ENCODE measurements at places on chromosomes 12 and 14.
A peak's percentile ranks its signal among the peaks of the same experiment; 100 is the strongest.

DNA sequence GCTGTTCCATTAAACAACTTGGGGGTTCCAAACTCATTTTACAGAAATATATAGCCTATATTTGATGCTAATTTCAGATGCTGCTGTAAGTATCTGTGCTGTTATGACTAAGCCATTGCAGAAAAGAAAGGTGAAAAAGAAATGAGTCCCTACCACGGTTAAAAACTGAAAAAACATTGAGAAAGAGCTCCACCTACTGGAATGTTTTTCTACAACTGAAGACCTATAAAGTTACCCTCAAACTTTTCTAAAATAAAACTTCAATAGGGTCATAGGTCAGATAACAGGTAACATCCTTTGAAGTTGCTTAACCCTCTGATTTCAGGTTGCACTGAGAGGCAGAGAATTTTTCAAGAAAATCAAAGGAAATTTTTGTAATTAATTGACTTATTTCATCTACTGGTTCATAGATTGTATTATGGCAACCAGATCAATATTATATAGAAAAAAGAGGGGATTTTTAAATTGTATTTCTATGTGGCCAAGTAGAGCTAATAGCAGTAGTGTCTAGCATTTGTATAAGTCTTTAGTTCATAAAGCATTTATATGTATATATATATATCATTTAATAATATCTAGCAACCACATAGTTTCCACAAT is 279.9 kb downstream of the RPS29 start:
- DNase-seq: no peak

- DNase-seq: no peak
Measured at GRCh38 chr14:86321151-86321550, 791.2 kb downstream of the FLRT2 start.

- DNase-seq: no peak
Measured at GRCh38 chr14:99520571-99521081, 39.4 kb downstream of the CCNK start.

- DNase-seq: no peak
Measured at GRCh38 chr14:35248476-35248788, 43.8 kb upstream of the PSMA6 start.

GRCh38 chr14:29310757-29311156 is 544.2 kb downstream of the FOXG1 start:
- DNase-seq: no peak

DNA sequence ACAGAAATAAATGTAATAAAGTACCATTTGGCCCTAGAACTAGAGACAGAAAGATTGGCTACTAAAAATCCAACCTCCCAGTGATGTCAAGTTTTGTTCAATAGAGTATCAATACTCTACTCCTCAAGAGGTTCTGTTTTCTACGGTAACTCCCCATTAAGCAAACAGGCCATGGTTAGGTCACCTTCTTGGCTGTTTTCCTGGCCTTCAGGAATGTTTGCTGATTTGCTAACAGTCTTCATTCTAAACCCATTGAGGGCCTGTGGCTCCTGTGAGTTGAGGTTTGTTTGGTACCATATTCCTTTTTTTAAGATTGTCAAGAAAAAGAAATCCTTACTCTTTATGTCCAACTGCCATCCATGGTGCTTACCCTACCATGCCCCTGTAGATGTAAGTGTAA is 1022.0 kb upstream of the TMEM132C start:
- DNase-seq: no peak

DNA sequence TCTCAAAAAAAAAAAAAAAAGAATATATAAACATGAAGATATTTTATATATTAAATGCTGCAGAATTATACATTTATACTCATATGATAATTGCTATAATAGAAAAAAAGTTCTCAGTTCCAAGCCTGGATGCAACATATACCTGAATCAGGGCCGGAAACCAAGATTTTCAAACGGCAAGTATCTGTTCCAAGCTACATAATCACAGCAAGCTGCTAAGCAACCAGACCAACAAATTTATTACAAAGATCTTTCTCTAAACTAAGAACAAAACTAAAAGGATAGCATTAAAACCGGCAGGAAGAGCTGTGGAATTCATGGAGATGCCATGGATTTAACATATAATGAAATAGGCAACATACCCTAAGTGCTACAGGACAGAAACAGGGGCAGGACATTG is 7.1 kb downstream of the RACGAP1 start:
- DNase-seq: no peak

- DNase-seq: no peak
Measured at GRCh38 chr14:64698903-64699302, 5.3 kb upstream of the PLEKHG3 start.

GRCh38 chr12:123895451-123895850 is 77.2 kb downstream of the CCDC92 start:
- no peak for DNase-seq

DNA sequence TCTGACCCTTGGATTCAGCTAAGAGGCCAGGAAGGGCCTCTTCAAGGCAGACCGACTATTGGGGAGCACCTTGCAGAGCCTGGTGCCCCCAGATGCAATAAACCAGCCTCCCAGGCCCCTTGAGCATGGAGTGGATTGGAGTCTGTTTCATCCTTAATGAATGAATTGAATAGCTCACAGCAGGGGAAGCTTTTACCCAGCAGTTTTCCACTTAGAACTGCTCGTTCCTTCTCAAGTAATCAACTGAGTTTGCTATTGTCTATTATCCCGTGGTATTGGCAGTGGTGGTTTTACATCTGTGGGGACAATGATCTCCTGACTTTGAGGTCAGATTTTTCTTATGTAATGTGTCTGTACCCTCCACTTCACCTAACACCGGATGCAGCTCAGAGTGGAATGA is 197.6 kb downstream of the AACS start:
- DNase-seq: no peak

GRCh38 chr12:28489246-28489645 is 299.0 kb downstream of the CCDC91 start:
- DNase-seq: no peak

DNA sequence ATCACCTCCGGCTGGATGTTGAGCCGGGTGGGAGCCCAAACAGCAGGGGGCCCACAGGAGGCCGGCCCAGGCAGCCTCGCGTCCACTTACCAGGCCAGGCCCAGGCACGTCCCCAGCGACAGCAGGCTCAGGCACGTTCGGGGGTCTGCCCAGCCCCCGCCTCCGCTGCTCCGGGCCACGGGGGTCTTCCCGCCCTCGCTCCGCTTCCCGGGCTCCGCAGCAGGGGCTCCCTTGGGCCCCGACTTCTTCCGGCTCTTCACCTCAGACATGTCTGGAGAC is 216 bp downstream of the IKBIP start:
- no peak for DNase-seq

- DNase-seq: peak; percentile 38
Measured at GRCh38 chr12:52582971-52583456, 9.4 kb upstream of the KRT74 start.

DNA sequence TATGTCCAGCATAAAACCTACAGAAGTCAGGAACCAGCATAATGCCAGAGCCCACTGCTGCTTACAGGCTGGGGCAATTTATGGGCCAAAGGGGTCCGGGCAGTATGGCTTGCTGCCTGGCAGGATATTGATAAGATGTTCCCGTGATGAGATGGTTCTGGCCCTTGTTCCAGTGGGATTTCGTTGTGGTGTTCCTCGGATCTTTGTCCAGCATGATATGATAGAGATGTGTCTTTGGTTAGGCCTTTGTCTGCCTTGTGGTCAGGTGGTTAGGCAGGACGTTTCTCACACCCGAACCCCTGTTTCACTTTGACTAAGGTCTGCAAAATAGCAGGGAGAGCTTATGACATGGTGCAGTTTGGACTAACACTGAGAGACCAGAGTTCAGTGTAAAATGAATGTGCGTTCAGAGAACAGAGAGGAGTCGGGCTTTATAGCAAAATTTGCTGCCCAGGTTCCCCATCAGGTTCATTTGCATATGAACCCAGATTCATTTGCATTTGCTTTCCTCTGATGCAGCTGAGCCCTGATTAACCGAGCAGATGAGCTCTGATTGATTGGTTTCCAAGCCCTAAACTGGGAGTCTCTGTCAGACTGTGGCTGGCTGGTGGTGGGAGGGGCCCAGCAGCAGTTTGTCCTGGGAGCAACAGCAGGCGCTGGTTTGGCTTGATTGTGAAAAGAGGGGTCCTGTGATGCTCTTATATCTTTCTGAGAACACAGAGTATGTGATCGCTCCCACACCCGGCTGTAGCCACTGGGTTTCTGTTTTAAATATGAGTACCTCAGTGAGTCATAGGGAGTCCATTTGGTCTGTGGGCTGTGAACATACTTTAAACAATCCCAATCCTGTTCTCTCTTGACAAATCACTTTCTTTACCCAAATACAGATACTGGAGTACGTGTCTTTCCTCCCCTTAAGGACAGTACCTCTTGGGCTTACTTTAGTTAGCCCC is 156.3 kb upstream of the PZP start:
- DNase-seq: peak; percentile 46

DNA sequence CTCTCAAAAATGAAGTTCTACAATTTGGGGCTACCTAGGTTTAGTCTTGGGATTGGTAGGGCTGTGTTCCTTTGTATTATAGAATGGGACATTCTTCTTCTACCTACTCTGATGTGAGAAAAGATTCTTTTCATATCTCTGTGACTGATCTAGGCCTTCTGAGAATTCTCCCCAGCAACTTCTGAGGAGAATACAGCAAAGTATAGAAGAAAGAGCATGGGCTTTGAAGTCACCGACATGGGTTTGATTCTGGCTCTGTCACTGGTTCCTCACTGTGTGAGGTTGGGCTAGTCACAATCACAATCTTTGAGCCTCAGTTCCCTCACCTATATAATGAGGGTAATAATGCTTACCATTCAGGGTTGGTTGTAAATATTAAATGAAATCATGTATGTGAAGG is 5.0 kb downstream of the ATN1 start:
- DNase-seq: no peak

GRCh38 chr14:69152181-69152901 is 578 bp downstream of the DCAF5 start:
- no peak for DNase-seq

GRCh38 chr12:128942960-128943477 is 89.7 kb downstream of the GLT1D1 start:
- no peak for DNase-seq

DNA sequence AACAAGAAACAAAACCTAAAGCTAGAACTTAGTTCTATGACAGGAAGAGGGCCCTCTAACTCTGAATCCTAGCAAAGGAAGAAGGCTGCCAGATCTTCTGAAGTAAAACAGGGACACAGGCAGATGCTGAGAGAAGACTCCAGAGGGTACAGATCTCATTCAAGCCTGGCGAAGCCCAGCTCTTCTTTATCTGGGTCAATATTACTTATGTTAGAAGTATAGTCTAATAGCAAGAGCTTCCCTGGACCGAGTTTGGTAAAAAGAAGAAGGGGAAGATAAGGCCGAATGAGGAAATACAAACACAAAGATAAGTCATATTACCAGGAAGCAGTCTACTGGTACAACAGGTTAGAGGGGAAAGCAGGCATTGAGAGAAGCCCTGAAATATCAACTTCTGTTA is 79.9 kb upstream of the CCDC91 start:
- DNase-seq: no peak

DNA sequence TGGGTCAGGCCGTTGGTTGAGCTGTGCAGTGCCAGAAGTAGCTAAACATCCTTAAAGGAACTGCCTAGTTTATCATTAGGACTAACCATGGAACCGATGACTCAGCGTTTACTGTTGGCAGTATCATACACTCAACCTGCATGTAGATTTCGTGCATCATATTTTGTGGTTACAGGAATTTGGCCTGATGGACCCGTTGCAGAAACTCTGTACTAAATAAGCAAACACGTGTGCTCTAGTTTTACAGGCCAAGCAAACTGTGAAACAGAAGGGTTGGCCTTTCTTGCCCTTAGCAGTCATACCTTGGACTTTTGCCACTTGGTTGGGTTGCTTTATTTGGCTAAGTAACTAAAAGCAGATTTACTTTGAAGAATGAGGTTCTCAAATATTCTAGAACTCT is 35.6 kb downstream of the DGLUCY start:
- no peak for DNase-seq

GRCh38 chr12:49843411-49843810 is 505 bp upstream of the BCDIN3D start:
- DNase-seq: no peak

DNA sequence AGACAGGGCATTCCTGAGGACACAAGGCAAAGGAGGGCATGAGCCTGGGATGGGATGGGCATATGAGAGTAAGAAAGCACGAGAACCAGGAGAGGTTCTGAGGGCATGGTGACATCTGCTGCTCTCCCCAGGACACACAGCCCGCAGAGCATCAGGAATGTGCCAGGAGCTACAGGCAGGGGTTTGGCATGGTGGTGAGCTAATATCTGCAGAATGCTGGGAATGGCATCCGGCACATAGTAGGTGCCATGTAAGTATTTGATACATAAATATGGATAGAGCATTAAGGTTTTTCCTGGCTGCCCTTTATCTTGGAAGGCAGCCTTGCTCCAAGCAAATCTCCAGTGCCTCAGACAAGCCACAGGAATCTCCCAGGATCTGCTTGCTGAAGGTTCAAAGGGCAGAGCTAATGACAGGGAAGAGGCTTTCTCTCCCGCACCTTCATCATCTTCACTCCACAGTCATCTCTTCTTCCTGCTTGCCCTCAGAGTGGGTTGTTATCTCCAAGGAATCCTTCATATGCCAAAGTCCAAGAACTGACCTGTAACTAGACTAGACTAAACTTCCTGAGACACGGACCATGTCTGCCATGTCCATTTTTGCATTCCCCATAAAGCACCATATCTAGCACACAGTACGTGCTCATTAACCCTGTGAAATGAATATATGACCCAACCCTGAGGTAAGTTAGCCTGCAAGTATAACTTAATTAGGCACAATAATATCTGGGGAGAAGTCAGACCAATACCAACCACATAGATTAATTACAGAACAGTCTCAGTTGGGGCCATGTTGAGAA is 62.0 kb upstream of the SCN8A start:
- DNase-seq: no peak

- DNase-seq: no peak
Measured at GRCh38 chr12:113867258-113867657, 98.9 kb downstream of the RBM19 start.

GRCh38 chr12:3832738-3833137 is 40.5 kb downstream of the PARP11 start:
- DNase-seq: no peak

- no peak for DNase-seq
Measured at GRCh38 chr12:99332936-99333591, 314.5 kb upstream of the GARIN6 start.

DNA sequence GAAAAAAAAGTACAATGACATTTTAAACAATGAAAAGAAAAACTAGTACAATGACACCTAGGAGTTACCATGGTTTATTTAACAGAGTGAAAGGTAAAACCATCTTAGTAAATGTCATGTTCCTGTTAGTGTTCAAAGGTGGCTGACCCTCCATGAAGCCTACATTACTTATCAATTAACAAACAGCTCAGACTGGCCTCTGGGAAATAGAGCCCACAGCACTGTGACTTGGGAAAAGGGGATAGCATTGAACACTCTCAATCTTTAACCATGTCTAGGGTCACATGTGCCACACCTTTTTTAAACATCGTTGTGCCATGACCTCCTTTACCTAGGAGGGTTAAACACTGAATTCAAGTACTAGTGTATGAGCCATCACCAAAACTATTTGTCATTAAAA is 106.3 kb upstream of the SOX5 start:
- no peak for DNase-seq

GRCh38 chr12:122982477-122982815 is 2.0 kb downstream of the ARL6IP4 start:
- no peak for DNase-seq

- DNase-seq: no peak
Measured at GRCh38 chr12:48827026-48827425, 8.7 kb downstream of the CACNB3 start.

GRCh38 chr12:32155961-32156529 is 49.4 kb downstream of the BICD1 start:
- DNase-seq: no peak

All from stimulated activated effector memory CD8-positive, alpha-beta T cell treated with anti-CD3 and anti-CD28 coated beads, Interleukin-12 subunit alpha, Interleukin-12 subunit beta, amount 100 ng/mL, for 72 hours (primary cell).